Motor neuron (in vitro differentiated cells): ENCODE measurements at places on chromosomes 2 and 18. TPM values are rescaled to one million over a fixed set of nuclear protein-coding genes. Genes with fewer than 3 reads are reported as not detected.

The GLI2 gene
- total RNA-seq, result 0.71 and 1.5 TPM in 2 replicates

The KLHL29 gene
- total RNA-seq, result 14.6 and 19.6 TPM in 2 replicates

The KCNK3 gene
- total RNA-seq, result 0.13 and 0.62 TPM in 2 replicates

The IL18RAP gene
- total RNA-seq, result not detected in 2 replicates

The VSNL1 gene
- 10.8 and 12.3 TPM in 2 replicates for total RNA-seq

The ALPG gene
- 0.29 TPM in 1 of 2 replicates, not detected in the other for total RNA-seq

The SGPP2 gene
- 0.92 and 1.2 TPM in 2 replicates for total RNA-seq

The TACR1 gene
- total RNA-seq, result 0.25 and 0.48 TPM in 2 replicates

The PDE11A gene
- 0.31 and 0.43 TPM in 2 replicates for total RNA-seq

The YES1 gene
- total RNA-seq, result 54.5 and 64.5 TPM in 2 replicates

The TSN gene
- 49.8 and 51.6 TPM in 2 replicates for total RNA-seq

DNA sequence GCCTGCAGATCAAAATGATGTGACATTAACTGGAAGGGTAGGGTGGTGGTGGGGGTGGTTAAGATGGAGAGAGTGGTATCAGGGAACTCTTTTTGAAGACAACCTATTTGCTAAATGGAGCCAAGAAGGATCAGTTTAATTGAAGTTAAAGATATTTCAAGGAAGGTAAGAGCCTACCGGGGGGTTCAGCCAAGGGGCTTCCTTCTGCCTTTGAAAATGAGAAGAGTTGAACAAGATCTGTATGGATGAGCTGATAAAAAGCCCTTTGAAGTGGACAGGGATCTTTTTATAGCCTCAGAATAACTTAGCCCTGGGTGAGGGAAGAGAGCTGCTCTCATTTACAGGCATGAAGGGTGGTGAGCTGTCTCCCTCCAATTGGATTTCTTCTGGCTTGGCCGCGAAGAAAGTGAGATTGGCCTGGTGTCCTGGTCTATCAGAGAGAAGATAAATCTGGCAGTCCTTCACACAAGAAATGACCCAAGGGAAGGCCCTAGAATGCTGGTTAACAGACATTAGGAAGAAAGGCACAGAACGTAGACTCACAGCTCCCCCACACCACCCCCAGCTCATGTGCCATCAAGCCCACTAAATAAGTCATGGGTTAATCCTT, 439.8 kb downstream of the TNS1 start:
- ATAC-seq, result no peak

GRCh38 chr2:189541591-189541990, 39.0 kb downstream of the SLC40A1 start:
- no peak for ATAC-seq

DNA sequence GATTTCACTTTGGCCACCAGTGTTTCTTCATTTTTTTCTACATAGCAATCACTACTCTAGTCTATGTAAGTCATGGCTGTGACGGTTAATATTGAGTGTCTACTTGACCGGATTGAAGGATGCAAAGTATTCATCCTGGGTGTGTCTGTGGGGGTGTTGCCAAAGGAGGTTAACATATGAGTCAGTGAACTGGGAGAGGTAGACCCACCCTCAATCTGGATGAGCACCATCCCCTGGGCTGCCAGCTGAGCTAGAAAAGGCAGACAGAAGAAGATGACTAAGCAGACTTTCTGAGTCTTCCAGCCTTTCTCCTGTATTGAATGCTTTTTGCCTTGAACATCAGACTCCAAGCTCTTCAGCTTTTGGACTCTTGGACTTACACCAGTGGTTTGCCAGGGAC, 265.0 kb upstream of the SLC8A1 start:
- ATAC-seq, result peak; percentile 60

DNA sequence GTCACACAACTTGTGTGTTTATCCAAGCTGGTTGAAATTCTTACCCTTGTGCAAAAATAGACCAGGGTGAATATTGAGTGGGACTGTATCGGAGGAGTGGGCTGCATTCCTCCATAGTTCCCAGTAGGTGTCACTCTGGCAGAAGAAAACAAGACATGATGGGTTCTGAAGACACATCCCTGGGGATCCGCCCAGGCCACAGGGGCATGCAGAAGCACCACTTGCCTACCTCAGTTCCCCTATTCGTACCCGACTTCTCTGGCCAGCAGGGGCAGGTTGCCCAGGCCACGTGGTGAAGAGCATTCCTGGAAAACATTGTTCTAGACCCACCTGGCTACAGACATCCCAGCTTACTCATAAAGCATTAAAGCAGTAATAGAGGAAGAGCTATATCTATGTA, 168.2 kb downstream of the FAM210A start:
- ATAC-seq, result peak; percentile 71

GRCh38 chr18:3177902-3178687, 41.7 kb downstream of the MYOM1 start:
- ATAC-seq, result peak; percentile 57

DNA sequence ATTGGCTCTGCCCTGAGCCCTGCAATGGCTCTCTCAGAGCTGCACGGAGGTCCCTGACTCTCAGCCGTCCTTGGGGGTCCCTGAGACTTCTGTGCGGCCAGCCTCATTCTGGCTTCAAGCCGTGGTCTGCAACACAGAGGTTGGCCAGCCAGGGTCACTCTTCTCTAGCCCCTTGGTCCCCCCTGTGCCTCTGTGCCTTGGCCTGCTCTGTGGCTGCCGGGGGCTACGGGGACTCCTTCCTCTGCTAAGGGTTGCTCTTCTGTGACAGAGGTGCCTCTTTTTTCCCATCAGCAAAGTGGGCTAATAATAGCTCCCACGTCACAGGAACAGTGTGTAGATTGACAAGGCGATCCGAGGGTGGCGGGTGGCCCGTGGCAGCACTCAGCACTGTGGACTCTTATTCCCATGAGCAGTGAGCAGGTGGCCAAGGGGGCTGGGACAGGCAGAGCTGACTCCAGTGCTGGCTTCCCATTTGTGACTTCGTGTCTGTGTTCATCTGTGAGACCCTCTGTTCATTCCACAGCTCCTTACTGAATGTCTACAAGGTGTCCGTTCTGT, 19.4 kb downstream of the INHBB start:
- no peak for ATAC-seq

DNA sequence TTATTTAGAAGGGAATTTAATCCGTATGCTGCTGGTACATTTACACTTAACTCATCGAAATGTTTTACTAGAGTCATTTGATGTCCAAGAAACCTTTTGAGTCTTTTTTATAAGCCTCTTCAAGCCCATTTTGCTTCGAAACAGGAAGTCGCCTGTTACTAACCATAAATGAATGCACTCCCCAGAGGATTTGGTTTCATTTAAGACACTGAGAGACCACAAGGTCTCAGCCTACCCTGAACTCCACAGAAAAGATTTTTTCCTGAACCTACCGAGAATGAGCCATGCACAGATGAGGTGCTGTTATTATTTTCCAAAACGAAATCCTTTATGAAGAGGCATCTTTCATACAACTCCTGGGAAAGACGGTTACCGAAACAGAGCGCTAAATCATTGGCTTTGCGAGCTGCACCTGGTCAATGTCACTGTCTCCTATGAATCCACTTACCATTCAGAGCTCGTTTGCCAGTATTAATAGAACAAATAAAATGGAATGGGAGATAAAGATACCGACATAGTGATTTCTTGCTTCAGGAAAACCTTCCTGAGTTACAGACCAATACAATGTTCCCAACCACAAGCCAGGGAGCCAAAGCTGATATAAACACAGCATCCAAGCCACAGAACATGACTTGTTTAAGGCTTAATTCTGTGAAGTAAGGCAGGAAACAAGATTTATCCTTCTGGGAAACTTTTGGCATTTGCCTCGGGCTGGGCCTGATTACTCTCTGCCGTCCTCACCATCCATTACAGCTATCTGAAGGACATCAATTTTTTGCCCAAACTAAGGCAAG, 382.1 kb downstream of the OSR1 start:
- no peak for ATAC-seq

DNA sequence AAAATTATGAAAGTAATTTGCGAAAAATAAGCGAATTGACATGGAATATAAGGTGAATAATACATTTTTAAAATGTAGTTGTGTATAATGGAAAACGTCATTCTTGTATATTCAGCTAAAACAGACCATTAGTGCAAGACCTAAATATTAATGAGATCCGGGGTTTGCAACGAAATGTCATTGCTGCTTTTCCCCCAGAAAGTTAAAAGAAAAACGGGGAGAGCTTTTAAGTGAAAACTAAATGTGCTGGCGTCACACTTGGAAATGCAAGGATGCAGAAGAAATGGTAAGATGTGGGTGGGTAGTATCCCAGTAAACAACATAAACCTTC, 491 bp upstream of the SGO2 start:
- no peak for ATAC-seq

GRCh38 chr2:211930331-211930730, 608.3 kb downstream of the ERBB4 start:
- ATAC-seq, result no peak

DNA sequence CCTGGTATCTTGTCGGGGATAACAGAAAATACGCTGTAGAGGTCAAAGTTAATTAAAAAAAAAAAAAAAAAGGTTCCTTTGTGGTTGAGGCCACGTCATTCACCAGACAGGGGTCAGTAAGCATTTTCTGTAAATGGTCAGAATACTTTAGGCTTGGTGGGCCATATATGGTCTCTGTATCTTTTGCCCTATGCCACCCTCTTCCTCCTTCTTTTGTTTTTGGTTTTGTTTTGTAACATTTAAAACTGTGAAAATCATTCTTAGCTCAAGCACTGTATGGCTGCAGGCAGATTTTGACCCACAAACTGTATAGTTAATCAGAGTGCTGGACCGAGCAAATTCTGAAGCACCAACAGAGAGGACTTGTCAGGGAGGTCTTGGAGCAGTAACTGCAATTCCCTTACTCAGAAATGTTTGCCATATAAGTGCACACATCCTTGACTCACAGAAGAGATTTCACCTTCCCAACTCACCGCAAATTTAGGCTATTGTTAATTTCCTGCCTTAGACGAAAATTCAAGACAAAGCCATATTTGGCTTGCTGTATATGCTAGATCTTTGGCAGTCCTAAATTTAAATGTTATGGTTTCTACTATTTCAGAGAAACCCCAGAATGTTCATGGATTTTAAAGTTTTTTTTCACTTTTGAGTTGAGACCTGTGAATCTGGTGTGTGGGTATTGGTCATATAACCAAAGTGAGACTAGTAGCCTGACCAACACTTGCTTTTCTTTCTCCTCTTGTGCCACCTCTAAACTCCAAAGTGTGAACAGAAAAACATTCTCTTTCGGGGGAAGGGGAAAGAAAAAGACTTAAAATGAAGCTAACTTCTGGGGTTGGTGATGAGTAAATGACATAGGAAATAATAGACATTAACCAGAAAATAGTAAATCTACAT, 65.4 kb downstream of the DOCK10 start:
- ATAC-seq, result no peak

DNA sequence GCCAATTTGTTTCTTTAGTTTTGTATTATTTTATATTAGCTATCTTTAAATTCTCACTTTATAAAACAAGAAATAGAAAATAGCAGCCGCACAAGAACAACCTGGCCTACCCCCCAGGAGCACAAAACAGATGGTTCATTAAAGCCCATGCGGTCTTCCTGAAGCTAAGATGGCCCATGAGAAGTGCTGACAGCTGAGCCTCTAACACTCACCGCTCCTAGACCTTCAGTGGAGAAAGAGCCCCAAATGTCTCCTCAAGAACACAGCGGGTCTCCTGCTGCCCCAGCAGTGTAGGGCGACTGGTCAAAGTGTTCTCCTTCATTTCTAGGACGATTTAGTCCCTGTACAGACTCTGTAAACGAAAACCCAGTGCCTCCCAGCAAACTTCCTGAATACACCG, 45.1 kb downstream of the LPIN2 start:
- no peak for ATAC-seq

- no peak for ATAC-seq
Measured at GRCh38 chr2:217171874-217172273, 312.0 kb upstream of the TNP1 start.

DNA sequence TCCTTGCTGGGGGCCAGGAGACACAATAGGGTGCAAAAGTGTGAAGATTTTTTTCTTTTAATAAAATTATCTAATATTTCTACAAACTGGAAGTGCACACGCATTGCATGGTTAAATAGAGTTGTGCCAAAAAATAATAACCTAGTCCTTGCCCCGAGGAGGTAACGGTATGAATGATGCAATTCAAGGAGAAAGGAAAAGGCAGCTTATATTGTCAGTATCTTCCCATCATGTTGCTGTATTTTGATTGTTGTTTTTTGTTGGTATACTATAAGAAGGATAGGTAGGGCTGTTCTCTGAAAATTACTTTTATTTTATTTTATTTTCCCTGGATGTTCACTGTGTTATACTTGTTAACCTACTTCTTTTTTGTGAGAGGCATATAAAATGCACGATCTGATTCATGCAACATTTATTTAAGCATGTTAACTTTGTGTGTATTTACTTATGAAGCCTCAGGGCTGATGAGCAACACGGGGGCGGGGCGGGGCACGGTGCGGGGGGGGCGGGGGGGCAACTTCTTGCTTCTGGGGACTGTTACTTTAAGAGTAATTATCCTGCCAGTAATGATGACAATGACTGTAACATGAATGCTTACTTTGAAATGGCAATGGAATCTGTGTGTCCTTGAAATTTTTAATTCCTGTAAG, 118.6 kb downstream of the AQP4 start:
- ATAC-seq, result peak; percentile 25

- ATAC-seq, result peak; percentile 68
Measured at GRCh38 chr18:13136904-13137669, 81.5 kb upstream of the LDLRAD4 start.

GRCh38 chr2:241199286-241199685, 10.8 kb downstream of the ANO7 start:
- peak; percentile 12 for ATAC-seq

- no peak for ATAC-seq
Measured at GRCh38 chr2:242075696-242076095, 206.2 kb downstream of the RTP5 start.

DNA sequence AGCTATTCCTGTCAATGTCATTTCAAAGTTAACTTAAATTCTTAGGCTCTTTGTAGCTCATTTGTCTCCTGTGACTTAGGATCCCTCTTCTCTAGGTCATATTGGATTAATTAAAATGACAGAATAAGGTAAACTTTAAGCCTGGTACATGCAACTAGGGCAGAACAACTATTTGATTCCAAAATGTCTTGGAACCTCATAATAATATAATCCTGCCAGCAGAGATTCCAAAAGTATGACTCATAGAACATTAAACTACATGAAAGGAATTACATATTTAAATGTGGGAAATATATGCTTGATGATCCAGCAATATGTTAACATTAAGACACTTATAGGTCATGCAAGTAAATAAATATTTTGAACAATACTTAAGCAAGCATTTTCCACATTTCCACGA, 63.3 kb downstream of the COL3A1 start:
- ATAC-seq, result no peak

GRCh38 chr2:23589739-23590138, 204.8 kb downstream of the KLHL29 start:
- ATAC-seq, result no peak
